ENCODE measurements at places on chromosomes 3 and 15.

- no peak for DNase-seq
Observed at GRCh38 chr15:82568986-82569385, 28.7 kb upstream of the RPS17 start.

DNA sequence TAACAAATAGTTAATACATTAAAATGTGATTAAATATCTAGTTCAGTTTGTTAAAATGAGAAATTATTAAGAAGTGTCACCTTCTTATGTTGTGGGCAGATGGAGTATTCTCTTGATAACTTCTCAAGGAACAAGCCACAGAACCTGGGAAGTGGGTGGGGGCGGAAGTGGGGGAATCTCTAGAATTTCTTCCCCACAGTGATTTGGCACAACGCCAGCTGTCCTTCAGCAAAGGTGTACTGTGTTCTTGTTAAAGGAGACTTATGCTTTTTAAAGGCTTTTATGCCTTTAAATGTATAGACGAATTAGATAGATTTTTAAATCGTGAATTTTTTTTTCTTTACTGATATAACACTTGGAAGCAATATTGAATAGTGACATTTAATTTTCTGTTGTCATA is 42.4 kb downstream of the SEC22A start:
- DNase-seq, result no peak

GRCh38 chr15:46956456-46956855 is 760.8 kb upstream of the SEMA6D start:
- DNase-seq, result no peak

DNA sequence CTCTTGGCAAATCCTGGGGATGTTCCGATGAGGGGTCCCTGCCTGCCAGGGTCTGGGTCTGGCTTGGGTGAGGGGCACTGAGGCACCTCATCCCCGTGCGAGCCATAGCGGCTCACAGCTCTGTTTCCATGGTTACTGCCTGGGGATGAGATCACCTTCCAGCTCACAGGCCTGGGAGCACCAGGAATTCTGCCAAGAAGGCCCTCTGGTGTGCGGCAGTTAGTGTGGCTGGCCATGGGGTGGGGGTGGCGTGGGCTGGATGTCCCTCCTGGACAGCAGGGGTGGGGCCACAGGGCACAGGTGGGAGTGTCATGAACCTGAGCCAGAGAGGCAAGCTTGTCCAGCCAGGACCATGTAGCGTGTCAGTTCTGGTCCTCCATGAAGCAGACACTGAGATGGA is 22.1 kb upstream of the PRR23E start:
- DNase-seq, result no peak

DNA sequence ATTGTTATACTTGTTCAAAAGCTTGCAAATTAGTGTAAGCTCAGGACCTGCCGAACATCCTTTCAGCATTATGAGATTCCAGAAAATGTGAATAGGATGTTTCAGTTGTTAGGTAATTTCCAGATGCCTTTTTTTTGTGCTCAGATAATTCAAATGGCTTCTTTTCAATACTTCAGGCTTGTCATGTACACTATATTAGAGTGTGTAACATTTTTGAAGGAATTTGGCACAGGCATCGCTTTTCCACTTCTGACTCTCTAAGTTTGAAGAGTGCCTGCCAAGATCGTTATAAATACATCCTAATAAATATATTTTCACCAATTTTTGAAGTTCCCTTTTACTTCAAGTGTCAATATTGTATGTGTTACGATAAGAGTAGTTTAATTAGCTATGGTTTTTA is 35.2 kb downstream of the CADM2 start:
- DNase-seq, result no peak

DNA sequence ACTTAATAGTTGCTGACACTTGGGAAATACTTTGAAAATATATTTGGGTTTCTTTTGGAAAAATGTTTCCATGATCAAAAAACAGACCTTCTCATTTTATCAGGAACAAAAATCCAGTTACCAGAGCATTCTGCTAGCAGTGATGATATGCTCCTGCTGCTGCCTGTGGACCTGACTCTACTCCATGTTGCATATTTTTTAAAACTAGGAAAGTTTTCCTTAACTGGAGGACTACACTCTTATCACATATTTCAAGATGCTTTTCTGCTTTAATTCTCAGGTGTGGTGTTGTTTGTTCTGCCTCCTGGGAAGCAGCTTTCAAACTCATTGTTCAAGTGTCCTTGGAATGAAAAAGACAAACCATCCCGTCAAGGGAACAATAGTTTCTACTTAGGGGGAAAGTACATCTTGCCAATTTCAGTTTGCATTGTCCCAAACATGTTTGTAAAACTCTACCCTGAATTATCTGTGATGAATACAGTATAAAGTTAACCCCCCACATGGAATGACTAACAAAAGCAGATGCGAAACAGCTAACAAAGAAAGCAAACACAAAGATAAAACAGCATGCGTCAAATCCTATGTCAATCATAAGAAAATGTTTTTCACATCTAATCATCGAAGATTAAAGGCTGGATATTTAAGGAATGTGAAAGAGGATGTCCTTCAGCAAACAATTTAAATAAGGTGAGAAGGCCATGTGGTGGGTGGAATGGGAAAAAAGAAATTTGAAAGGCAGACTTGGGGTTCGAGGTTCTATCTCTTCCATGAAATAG is 40.1 kb upstream of the PSMD6 start:
- no peak for DNase-seq

DNA sequence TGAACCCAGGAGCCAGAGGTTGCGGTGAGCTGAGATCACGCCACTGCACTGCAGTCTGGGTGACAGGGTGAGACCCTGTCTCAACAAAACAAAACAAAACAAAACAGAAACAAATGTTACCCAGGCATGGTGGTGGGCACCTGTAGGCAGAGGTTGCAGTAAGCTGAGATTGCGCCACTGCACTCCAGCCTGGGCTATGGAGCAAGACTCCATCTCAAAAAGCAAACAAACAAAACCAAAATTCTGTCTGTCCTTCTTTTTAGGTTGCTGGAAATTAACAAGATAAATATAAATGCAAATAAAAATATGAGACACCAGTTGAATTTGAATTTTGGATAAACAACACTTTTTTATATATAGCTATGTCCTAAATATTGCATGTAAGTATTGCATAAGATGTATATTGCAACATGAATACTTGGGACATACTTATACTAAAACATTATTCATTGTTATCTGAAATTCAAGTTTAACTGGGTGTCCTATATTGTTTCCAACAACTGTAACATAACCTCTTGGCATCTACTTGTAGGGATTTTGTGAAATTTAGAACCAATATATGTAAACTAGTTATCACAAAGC is 4.7 kb upstream of the CEP97 start:
- no peak for DNase-seq

All from activated CD4-positive, alpha-beta T cell treated with anti-CD3 and anti-CD28 coated beads for 24 hours (primary cell).